ENCODE measurements at places on chromosomes 3 and 15. TPM values are rescaled to one million over a fixed set of nuclear protein-coding genes. Genes with fewer than 3 reads are reported as not detected.

The TRIM59 gene
- 0.64 TPM for total RNA-seq

- DNase-seq = no peak
Observed at GRCh38 chr15:81449836-81450474, 75.9 kb upstream of the TMC3 start.

- no peak for DNase-seq
Observed at GRCh38 chr15:63969652-63970421, 76.4 kb downstream of the DAPK2 start.

DNA sequence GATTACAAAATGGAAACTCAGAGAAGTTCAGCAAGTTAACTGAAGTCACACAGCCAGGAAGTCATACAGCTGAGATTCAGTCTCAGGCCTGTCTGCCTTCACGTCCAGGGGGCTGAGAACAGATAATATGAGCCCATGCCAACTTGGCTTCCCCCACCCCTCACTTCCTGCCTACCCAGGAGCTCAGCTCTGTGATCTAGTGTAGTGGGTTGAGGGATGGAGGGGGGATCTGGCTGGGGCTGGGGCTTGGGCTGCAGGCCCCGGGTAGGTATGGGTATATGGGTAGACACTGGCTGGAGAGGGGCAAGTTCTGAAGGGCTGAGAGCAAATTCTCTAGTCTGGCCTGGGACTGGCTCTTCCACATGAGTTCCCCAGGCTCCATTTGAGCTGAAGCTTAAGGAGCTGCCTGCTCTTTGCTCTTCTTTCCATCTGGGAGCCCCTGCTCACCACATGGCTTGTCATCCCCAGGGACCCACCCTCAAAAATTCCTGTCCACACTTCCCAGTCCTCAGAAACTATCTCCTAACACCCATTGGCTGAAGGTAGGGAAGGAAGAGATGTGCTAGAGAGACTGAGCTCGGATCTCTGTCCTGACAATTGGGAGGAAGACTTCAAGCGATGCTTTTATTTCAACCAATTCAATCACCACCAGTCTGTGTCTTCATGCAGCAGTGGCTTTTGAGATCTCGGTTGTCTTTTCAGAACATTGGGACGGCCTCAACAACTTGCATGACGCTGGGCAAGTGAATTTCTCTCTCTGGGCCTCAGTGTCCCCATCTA is 2.0 kb downstream of the RASGRF1 start:
- DNase-seq = no peak

The ZNF445 gene
- 7.2 TPM for total RNA-seq

The AADAC gene
- 4.5 TPM for total RNA-seq

DNA sequence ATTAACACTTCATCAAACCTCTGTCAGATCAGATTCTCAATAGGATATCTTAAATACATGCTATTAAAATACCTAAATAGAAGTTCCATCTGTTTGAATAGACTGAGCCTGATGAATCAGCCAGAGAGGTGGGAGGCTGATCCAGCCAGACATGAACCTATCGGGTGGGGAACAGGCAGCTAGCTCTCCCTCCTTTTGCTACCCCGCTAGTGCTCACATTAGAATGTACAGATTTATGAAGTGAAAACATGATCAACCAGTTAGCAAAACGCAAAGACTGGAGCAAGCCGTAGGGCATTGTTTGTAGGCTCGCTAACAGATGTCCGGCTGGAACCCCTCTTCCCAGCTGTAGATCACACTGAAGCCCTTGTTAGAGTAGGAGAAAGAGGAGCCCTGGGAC is 54.4 kb downstream of the GTF2E1 start:
- no peak for DNase-seq

- no peak for DNase-seq
Observed at GRCh38 chr3:10582733-10583132, 77.3 kb upstream of the ATP2B2 start.

The NUP210 gene
- total RNA-seq = 14.7 TPM

The WDR72 gene
- 0.66 TPM for total RNA-seq

DNA sequence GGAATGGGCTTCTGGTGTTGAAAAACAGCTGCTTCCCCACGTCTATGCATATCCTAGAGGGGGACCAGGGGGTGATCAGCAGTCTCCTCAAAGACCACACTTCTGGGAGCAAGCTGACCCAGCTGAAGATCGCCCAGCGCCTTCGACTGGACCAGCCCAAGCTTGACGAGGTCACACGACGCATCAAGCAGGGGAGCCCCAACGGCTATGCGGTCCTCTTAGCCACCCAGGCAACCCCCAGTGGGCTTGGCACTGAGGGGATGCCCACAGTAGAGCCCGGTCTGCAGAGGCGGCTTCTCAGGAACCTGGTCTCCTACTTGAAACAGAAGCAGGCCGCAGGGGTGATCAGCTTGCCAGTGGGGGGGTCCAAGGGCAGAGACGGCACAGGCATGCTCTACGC is 2.5 kb downstream of the RBM15B start:
- no peak for DNase-seq

The TJP1 gene
- 97.2 TPM for total RNA-seq

- no peak for DNase-seq
Observed at GRCh38 chr3:113070072-113070640, 79.4 kb downstream of the GTPBP8 start.

The SPINT1 gene
- 134 TPM for total RNA-seq

The DAZL gene
- not detected for total RNA-seq

- no peak for DNase-seq
Observed at GRCh38 chr15:101536166-101536874, 46.8 kb upstream of the PCSK6 start.

GRCh38 chr3:45462522-45463265 is 74.3 kb downstream of the LARS2 start:
- DNase-seq = no peak

The CTXN2 gene
- total RNA-seq = not detected

DNA sequence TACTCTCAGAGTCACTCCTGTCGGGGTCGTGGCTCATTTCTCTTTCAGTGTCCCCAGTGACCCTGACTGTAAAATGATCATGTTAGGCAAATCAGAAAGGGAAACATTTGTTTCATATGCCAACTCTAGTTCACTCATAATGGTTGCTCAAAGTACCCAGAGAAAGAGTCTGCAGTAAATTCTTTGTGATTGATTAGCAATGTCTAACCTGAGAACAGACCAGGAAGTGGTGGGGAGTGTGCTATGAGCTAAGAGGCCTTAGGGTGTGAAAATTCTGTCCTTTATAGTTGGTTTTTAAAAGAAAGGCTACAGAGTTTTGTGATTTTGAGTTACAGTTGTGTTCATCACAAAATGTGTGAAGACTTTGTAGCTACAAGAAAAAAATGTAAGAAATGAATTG is 108.9 kb downstream of the EDEM1 start:
- DNase-seq = no peak

GRCh38 chr3:101381809-101382208 is 61.4 kb upstream of the IMPG2 start:
- no peak for DNase-seq

DNA sequence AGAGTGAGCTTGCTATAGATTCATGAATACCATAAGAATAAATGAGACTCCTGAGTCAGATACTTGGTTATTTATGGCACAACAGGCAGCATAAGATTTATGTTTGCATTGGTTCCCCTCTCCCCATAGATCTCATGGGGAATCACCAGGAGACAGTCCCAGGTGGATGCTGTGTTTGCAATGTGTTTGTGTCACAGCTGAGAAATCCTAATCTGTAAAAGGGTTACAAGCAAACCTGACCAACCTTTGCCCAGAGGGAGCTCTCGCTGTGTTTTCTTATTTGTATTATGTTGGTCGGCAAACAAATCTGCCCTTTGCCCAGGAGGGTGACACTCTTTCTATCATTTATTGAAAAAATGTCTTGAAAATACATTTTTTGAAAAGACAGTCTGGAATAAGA is 236.2 kb downstream of the ZPLD1 start:
- no peak for DNase-seq

DNA sequence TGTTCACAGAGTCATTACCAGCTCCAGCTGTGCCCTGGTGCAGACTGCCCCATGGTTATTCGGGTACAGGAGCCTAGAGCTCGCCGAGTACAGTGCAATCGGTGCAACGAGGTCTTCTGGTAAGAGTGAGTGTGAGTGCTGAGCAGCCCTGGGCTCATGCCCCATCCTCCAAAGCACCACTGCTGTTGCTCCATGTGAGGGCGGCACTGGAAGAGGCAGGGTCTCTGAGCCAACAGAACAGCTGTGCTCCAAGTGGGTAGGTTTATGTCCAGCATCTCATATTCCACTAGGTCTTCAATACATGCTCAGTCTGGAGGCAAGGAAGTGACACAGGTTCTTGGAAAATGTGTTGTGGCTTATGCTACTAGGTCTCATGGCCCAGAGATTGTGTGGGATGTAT is 19.5 kb upstream of the P4HTM start:
- DNase-seq = no peak

The MESP2 gene
- total RNA-seq = not detected

GRCh38 chr3:139457066-139457465 is 19.2 kb downstream of the RBP2 start:
- DNase-seq = no peak

The SCN5A gene
- total RNA-seq = 0.29 TPM

The IL20RB gene
- 1.6 TPM for total RNA-seq

DNA sequence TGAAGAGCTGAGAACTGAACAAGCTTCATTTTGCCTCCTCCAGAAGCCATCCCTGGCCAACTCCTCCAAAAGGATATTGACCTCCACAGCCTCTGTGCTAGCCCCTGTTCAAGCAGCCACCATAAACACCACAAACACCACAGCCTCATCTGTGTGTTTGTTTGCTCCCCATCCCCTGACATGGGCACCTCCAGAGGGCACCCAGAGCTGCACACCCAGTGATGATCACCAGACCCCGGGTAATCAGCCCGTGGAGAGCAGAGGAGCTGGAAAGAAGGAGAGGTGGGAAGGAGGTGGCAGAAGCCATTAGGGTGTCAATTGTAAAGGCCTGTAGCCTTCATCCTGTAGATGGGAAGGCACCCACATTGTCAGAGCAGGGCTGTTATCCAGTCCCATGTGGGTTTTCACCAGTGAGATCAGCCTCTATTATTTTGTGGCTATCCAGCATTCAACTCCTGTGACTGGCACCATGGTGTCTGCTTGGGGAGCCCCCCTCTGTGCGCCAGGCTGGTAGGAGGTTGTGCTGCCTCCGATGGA is 6.8 kb upstream of the WNT7A start:
- DNase-seq = no peak

DNA sequence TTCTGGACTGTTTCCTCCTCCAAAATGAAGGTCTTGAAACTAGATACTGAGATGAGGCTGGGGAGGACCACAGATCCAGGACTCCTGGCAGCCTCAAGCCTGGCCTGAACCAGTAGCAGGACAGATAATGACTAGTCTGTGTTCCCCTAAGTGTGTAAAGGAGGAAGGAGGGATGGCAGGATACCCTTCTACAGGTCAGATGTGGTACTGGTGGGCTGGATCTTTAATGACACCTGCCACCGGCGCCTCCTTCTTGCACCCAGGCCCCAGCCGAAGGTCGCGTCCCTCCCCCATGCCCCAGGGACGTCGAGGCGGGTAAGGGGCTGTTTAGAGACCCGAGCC is 556 bp downstream of the USP19 start:
- no peak for DNase-seq

The SLC15A2 gene
- 0.98 TPM for total RNA-seq

- DNase-seq = no peak
Observed at GRCh38 chr3:195893516-195893915, 14.8 kb downstream of the TNK2 start.

The IL12A gene
- total RNA-seq = not detected

DNA sequence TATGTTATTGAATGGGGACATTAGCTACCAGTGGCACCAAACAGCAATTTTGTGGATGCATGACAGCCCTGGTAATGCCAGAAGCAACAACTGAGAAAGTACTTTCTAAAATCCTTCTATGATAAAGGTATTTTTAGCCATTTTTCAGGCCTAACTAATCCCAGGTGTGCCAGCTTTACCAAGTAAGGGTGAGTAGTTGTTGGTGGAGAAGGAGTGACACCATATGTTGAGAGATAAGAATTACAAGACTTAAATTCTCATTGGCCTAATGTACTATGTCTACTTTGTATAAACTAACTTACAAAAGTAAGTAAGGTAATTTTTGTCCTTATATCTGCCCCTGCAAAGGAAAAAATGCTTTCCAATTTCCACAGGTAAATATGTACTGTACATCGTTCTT is 4.1 kb upstream of the COX17 start:
- no peak for DNase-seq

The STRC gene
- 2.0 TPM for total RNA-seq

The BFSP2 gene
- total RNA-seq = not detected

GRCh38 chr3:43319376-43319775 is 33.0 kb downstream of the SNRK start:
- no peak for DNase-seq

DNA sequence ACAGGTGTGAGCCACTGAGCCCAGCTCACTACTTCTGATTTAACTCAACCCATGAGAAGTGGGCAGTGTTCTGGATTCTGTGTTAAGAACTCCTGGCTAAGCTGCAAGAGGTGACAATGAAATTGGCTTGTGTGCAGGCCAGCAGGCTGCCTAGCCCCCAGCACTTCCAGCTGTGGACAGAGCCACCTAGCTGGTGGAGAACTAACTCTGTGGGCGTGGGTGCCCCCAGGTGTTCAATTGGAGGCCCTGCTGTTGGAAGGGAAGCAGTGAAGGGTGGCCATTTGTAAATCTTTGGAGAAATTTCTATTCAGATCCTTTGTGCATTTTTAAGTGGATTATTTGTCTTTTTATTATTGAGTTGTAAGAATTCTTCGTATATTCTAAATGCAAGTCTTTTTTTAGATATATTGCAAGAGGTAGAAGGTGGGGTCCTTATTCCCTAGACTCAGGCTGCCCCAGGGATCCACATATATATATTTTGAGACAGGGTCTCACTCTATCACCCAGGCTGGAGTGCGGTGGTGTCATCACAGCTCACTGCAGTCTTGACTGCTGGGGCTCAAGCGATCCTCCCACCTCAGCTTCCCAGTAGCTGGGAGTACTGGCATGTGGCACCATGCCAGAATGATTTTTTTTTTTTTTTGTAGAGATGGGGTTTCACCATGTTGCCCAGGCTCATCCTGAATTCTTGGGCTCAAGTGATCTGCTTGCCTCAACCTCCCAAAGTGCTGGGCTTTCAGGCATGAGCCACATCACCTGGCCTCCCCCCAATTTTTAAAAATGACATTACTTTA is 7.2 kb upstream of the SCAMP5 start:
- DNase-seq = no peak

DNA sequence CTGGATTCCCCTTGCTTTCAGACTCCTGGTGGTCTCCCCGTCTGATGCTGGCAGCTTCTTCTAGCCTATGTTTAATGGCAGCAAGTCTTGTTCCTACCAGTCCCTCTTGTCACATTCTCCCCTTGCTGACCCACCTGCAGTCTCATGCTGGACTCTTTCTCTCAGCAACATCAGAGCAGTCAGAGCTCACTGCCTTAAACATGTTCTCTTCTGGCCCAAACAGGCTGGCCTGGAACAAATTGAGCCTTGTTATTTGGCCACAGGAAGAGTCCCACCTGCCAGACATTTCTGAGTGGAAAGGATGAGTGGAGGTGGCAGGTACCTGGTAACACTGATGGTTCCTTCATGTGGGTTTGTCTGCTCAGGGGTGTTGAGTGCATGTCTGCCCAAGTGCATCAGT is 59.2 kb upstream of the APEH start:
- DNase-seq = no peak

The ENTPD3 gene
- 1.4 TPM for total RNA-seq

- DNase-seq = no peak
Observed at GRCh38 chr3:71056327-71056726, 527.2 kb downstream of the FOXP1 start.

Data from breast epithelium (tissue), 4 donors.